ENCODE measurements at places on chromosomes 1 and 21.

DNA sequence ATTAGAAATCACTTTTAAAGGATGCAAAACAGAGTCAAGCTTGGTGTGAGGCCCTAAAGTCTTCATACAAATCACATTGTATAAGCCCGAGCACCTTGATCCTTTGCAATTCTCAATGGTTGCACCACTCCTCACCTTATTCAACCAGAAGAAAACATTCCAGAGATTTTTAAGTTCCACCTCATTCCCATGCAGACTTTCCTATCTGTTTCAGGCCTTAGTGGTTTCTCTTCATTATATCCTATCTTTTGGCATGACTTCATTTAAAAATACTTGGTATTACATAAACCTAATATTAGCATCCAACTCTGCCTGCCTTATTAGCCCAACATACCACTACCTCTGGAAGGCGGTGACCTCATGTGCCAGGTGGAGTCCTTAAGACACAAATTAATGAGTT is 9.3 kb upstream of the GREM2 start:
- DNase-seq: no peak

DNA sequence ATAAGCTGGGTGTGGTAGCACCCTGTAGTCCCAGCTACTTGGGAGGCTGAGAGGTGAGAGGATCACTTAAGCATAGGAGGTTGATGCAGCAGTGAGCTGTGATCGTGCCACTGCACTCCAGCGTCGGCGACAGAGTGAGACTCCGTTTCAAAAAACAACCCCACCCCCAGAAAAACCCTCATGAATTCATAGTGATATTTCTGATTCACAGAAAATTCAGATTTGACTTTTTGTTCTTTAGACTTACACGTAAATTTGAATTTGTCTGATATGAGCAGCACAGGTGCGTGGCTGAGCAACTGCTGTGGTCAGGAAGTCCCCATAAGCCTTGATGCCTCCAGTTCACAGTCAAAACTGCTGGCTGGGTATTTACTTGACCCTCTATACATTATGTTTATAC is 10.0 kb upstream of the MORC3 start:
- DNase-seq: no peak

GRCh38 chr1:109331113-109331512 is 24.3 kb upstream of the MYBPHL start:
- DNase-seq: no peak

GRCh38 chr1:36863500-36863899 is 170.8 kb downstream of the GRIK3 start:
- no peak for DNase-seq

GRCh38 chr1:235054936-235055335 is 73.7 kb downstream of the TOMM20 start:
- DNase-seq: no peak

DNA sequence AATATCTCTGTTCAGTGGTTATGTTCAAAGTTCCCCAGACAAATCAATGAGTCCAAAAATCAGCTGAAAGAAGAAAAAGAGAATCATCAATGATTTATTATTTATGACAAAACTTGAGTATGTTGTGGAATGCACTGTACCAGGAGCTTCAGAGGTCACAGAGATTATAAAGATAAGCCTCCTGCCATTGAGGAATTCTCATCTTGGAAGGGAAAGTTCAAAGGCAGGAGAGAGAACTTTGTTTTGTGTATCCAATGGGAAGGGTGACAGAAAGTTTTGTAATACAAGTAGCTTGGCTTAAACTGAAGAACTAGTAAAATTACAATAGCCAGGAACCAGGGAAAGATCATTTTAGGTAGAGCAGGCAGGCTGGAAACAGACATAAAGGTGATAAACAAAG is 367.7 kb downstream of the VAV3 start:
- DNase-seq: no peak

DNA sequence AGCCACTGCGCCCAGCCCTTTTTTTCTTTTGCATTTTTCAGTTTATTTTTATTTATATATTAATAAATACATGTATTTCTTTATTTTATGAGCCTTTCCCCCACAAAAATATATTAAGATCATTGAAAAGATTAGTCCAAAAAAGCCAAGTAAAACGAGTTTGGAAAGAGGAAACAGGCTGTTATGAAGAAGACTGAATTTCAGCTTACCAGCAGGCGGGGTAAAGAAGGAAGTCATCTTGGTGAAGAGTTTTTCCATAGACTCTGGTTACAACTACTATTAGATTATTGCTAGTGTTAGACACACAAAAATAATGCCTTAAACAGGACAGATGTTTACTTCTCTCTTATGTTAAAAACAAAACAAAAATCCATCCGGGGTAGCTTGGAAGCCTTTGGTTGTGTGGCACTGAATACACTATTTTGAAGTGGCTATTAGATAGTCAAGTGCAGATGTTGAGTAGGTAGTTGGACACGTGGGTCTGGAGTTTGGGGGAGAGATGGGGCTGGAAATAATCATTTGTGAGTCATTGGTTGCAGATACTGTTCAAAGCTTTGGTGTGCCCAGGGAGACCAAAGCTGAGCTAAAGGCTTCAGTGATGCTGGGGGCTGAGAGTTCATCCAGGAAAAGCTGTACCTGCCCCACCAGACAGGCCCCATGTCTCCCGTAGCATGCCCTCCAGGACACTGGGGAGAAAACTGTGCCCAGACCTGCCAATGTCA is 8.7 kb upstream of the LRRC71 start:
- DNase-seq: no peak

DNA sequence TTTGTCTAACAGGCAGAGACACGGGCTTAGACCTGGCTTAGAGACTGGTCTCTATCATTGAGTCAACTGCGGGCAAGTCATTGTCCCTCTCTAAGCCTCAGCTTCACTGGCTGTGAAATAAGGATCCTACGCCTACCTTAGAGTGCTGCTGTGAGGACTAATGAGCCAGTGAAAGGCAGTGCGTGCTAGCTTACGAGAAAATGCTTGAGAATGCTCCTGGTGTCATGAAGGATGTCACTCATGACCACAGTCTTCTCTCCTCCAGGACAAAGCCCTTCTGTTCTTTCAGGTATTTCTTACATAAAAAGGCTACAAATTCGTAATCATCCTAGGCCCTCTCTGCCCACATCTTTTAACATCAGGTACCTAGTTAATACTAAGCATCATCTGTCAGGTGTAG is 16.5 kb upstream of the A3GALT2 start:
- no peak for DNase-seq

DNA sequence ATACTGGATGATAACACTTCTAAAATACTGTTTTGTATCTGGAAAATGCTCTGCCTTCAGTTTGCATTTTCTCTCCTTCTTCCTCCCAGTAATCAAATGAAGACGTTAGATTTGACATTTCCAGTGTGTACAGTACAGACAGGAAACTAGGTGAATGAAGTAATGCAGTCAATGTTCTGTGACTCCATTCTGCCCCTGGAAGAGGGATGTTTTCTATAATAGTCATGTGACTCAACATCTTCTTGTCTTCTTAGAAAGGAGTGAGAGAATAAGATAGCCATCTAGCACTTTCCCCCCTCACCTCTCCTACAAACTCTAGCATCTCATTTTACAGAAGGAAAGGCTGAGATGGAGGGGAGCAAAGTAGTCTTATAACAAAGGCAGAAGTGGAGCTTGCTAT is 77.6 kb downstream of the DDR2 start:
- DNase-seq: no peak

GRCh38 chr21:31266241-31266640 is 77.8 kb downstream of the TIAM1 start:
- no peak for DNase-seq

GRCh38 chr21:34818662-34819158 is 149.9 kb downstream of the CLIC6 start:
- no peak for DNase-seq

DNA sequence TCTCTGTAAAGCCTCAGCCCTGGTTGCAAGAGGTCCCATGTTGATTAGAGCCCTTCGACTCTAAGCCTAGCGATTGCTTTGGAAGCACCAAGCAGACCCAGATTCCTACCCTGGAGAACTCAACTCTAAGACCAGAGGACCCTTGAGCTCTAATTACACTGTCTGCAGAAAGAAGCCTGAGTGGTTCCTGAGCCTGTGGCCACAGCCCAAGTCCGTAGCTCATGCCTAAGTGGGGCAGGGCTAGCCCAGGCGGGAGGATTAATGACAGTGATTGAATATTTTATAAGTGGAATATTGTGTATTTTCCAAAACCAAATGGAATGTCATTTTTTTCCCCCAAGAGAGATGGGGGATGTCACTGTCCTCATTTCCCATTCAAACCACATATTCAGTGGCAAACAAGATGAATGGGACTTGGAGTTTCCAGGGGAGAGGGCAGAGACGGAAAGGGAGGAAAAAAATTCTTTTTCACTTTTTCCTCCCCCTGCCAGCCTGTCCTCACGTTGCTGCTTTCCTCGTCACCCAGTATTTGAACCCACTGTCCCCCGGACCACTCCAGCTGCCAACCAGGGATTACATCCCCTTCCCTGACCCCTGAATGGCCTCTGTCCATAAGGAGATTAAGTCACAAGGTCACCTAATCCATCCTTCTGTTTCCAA is 79.6 kb upstream of the CTTNBP2NL start:
- no peak for DNase-seq

DNA sequence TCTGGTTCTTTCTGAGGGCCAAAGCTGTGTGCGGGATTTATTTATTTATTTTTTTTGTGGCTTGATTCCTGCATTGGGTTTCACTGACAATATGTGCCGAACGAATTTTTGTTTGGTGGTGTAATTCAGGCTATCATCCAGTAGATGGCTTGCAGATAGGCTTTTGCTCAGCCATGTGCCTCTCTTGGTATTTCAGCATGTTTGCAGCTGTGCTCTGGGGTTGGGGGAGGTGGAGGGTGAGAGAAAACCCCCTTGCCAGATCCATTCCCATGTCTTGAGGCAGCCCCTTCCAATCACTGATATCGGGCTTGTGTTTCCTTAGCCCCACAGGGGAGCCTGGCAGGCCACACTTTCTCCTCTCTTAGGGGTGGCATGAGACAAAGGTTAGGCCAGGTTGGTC is 302.4 kb downstream of the PTGER3 start:
- no peak for DNase-seq

DNA sequence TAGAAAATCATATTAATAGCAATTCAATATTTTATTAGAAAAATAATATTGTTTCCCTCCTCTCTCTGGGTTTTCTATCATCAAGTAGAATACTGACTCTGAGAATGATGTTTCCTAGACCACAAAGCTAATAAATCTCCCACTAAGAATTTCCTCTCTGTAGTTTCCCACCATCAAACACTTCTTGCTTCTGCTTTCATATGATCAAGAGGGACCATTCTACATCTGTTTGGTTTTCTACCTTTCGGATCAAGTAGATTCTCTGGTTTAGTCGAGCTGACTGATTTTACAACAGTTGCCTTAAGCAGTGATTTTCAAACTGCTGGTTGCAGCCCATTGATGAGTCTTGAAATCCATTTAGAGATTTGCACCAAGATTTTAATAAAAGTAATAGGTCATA is 240.2 kb upstream of the PTBP2 start:
- DNase-seq: no peak

- no peak for DNase-seq
Measured at GRCh38 chr1:87330057-87330884, 1.6 kb downstream of the LMO4 start.

GRCh38 chr1:235635938-235636662 is 13.5 kb downstream of the GNG4 start:
- DNase-seq: no peak

GRCh38 chr1:71804140-71804539 is 478.2 kb downstream of the NEGR1 start:
- DNase-seq: no peak

GRCh38 chr1:238187575-238187949 is 296.8 kb upstream of the ZP4 start:
- no peak for DNase-seq

- no peak for DNase-seq
Measured at GRCh38 chr1:246798107-246798506, 73.9 kb downstream of the SCCPDH start.

DNA sequence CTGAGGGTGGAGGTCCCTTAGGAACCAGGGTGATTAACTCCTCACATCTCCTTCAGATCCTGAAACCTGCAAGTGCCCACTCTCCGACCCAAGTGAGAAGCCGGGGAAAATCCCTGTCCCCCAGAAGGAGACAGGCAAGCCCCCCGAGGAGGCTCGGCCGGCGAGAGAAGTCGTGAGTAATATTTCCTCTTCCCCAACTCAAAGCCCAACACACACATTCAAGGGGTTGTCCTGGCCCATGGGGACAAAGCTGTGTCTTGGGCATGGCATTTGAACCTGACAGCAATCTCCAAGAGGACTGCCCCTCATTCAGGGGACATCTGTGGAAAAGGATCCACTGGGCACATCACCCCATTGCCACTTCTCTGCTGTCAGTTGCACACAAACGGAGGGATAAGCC is 23.6 kb downstream of the VASH2 start:
- no peak for DNase-seq

DNA sequence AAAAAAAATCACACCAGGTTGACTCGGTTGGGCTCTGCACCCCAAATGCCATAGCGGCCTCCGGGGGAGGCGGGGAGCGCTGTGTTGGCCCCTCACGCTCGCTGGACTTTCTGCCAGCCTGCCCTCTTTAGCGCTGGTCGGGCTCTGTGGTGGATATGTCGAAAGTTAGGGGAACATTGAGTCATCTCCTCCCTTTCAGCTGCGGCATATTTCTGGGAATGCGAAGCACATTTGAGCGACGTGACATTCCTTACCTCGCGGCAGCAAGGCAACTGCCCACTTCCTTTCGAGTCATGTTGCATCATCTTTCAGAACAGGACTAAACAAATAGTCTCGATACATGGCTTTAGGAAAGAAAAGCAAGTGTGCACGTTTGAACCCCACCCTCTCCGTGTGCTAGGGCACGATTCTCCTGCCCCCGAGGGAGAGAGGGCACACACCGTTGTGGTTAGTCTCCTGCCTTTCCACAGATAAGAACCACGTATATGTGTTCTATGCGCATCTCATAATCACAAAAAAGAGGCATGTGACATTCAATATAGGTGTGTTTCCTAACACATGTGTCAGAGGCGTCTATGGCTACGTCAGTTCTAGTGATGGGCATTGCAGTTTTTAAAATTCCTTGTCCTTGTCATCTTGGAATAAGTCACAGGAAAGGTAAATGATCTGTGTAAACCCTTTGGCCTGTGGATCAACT is 105.9 kb upstream of the SLC45A1 start:
- DNase-seq: no peak

GRCh38 chr1:97017895-97018294 is 296.3 kb downstream of the PTBP2 start:
- DNase-seq: no peak

- no peak for DNase-seq
Measured at GRCh38 chr21:41866274-41866809, 12.8 kb downstream of the PRDM15 start.

- DNase-seq: no peak
Measured at GRCh38 chr1:214550013-214550856, 1.2 kb downstream of the PTPN14 start.

DNA sequence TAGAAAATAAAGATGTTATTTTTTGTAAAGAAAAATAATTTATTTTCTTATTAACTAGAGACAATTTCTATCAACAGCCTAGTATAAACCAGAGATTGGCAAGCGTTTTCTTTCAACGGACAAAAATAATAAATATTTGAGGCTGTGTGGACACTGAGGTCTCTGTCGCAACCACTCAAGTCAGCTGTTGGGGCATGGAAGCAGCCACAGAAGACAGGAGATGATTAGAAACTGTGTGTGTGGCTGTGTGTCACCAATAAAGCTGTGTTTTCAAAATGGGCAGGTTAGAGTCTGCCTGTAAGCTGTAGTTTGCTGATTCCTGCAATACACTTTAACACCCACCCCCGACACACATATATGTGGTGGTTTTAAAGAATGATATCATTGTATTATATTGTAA is 200.6 kb upstream of the HMCN1 start:
- no peak for DNase-seq

GRCh38 chr21:28380241-28380640 is 612.4 kb downstream of the LTN1 start:
- DNase-seq: no peak

All from activated CD8-positive, alpha-beta memory T cell treated with anti-CD3 and anti-CD28 coated beads for 48 hours (primary cell).